ENCODE measurements at places on chromosomes 5 and 9.

- DNase-seq = no peak
Measured at GRCh38 chr9:132663117-132663516, 6.7 kb downstream of the DDX31 start.

GRCh38 chr9:135093911-135094584 lies 6.6 kb downstream of the OLFM1 start:
- no peak for DNase-seq

DNA sequence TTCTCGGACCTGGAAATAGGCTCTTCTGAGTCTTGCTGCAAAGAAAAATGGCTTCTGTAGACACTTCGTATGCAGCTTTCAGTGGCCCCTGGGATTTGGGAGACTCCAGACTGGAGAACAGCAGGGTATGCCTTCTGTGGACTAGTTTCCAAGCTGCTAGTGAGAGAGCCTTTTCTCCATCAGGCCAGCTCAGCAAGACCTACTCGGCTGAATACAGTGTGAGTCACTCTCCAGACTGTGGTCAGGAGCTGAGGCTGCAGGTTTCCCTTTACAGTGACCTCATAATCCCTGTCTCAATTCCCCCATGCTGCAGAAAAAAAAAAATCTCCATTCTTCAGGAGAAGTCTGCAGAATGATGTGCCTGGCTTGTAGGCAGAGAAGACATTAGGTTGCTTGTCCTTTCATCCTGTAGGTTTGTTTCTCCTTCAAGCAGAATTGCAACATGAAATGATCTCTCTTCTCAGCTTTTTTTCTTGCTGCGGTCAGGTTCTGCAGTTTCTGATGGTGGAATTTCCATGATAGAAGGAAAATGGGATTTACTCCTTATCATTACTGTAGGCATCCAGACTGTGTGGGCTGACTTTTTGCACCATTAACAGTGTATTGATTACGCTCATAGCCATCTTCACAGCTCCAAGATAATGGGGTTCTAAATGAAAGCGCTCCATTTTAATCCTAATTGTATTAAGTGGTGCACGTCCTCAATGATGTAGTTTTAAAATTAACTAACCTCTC lies 78.3 kb upstream of the TNFSF8 start:
- no peak for DNase-seq

GRCh38 chr5:144386315-144386714 lies 215.6 kb downstream of the KCTD16 start:
- DNase-seq = no peak

GRCh38 chr5:25851301-25851700 lies 1187.1 kb downstream of the CDH9 start:
- no peak for DNase-seq

- DNase-seq = no peak
Measured at GRCh38 chr5:176542596-176543427, 5.6 kb upstream of the RNF44 start.

DNA sequence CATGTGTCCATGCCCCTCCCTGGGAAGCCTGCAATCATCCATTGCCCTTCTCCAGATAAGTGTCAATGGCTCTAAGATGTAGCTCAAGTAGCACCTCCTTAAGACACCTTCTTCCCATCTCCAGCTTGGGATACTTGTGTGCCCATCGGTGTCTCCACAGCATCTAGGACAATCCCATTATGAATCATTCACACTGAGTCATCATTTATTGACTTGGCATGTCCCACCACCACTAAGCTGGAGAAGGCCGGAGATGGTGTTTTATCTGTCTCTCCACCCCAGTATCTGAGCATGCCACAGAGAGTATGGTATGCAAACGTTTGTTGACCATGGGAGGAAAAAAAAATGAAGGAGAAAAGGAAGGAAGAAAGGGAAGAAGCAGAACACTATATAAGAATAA lies 342.2 kb downstream of the TRIM32 start:
- no peak for DNase-seq

DNA sequence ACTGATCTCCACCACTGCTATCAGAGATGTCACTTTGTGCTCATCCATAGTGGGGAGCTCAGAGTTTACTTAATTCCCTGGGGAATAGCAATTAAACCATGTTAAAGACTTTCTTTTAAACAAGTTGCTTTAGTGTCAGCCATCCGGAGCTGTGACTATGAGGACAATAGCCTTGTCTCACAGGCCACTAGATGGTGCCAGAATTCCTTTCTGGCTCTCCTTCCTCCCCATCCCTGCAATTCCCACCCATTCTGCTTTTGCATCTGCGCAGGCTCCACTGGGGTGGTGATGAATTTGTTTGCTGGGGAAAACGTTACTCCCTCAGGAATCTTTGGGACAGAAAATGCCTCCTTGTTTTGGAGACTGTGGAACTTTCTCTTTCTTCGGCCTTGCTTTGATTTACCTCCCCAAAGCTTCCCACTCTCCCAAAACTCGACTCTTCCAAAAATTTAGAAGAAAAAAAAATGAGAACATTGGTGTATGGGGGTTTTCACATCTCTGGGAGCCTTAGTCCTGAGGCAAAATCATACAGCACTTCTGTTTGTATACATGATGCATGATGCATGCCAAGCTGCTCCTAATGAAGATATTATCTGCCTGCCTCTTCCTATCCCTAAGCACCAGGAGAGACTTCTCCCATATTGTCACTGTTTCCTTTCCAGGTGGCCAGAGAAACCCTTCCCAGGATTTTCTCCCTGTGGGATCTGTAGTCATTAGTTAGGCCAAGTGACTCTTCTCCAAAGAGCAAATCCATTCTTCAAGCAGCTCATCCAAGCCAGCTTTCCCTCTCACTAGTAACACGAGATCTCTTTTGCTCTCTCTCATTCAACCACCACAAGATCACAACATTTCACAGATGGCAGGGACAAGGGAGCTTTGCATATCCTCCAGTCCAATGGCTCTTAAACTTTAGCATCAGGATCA lies 466.1 kb downstream of the TLR4 start:
- peak; percentile 22 for DNase-seq

GRCh38 chr9:128155736-128156500 lies 4.1 kb upstream of the BBLN start:
- no peak for DNase-seq

- no peak for DNase-seq
Measured at GRCh38 chr9:129864991-129865647, 29.9 kb downstream of the USP20 start.

GRCh38 chr5:93359296-93359959 lies 221.6 kb downstream of the NR2F1-AS1 start:
- DNase-seq = no peak

- no peak for DNase-seq
Measured at GRCh38 chr9:23841304-23841703, 15.3 kb upstream of the ELAVL2 start.

GRCh38 chr5:168935183-168935582 lies 356.0 kb upstream of the PANK3 start:
- no peak for DNase-seq

DNA sequence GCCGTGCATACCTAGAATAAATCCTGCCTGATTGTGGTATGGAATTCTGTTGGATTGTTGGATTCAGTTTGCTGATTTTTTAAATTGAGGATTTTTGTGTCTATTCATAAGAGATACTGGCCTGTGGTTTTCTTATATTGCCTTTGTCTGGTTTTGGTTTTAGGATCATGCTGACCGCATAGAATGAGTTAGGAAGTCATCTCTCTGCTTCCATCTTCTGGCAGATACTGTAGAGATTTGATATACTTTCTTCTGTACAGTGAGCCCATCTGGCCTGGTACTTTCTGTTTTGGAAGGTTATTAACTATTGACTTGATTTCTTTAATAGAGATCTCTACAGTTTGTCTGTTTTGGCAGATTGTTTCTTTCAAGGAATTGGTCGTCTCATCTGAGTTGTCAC lies 14.7 kb downstream of the CEP72 start:
- DNase-seq = no peak

GRCh38 chr9:37995348-37995737 lies 73.7 kb downstream of the SHB start:
- DNase-seq = no peak

GRCh38 chr5:83096660-83097339 lies 19.5 kb downstream of the XRCC4 start:
- no peak for DNase-seq

DNA sequence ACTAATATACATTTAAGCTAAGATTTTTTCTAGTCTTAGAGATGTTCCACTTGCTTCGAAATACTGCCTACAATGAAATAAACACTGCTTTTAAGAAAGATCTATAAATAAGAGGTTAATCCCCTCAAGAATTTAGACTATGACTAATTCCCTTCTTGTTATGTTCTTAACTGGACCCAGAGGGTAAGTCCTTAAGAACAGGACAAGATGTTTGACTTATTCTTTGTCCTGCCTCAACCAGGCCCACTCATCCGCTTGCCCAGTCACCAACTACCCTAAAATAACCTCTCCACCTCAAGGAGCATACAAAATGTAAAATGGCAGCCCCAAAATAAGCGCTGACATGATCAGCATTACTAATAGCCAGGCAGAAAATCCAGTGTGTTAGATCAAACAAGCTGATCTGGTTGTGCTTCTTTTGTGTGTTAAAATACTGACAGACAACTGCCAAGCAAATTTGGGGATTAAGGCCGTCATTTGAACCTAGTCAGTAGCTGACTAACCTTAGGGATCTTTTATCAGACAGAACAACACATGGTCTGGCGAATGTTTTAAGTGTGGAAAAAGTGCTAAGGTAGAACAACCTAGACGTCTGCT lies 93.7 kb upstream of the SMC5 start:
- no peak for DNase-seq

- no peak for DNase-seq
Measured at GRCh38 chr5:43601454-43602260, 1.3 kb upstream of the NNT start.

- DNase-seq = no peak
Measured at GRCh38 chr9:15961217-15961616, 408.4 kb downstream of the CCDC171 start.

DNA sequence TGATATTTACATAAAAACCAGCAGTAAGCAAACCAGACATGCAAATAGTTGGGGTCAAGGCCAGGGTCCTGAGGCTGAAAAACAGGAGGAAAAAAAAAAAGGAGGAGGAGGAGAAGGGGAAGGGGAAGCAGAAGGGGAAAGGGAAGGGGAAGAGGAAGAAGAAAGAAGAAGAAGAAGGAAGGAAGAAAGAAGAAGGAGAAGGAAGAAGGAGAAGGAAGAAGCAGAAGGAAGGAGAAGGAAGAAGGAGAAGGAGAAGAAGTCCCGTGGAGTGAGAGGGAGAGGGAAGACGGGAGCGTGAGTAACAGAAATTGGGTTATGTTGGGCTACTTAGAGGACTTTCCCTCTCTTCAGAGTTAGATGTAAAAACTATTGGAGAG lies 24.6 kb upstream of the NSG2 start:
- no peak for DNase-seq

- DNase-seq = no peak
Measured at GRCh38 chr5:77155179-77155785, 55.2 kb upstream of the PDE8B start.

GRCh38 chr5:93721071-93721470 lies 20.3 kb downstream of the POU5F2 start:
- DNase-seq = no peak

DNA sequence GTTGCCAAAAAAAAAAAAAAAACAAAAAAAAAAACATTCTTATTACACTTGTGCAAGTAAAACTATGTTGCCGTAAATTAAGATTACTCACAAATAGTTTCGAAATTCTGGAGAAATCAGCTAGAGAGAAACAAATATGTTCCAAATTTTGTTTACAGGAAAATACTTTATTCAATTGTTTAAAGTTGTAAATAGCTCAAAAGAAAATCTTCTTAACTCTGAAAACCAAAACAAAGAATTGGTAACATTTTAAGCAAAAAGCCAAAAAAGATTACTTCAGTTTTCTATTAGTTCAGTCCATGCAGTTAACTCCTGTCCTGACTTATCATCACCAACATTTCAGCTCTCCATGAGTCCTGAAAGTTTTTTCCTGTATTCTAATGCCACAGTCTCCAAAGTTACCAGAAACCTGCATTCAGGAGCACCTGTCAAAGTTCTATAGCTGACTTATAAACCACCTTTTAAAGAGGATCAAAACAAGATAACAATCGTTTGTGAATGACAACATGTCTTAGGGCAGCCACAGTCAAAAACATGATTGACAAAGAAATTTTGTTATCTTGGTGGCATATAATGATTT lies 194.1 kb downstream of the RANBP17 start:
- no peak for DNase-seq

- DNase-seq = no peak
Measured at GRCh38 chr9:29212397-29213387, 1639.4 kb upstream of the C9orf72 start.

DNA sequence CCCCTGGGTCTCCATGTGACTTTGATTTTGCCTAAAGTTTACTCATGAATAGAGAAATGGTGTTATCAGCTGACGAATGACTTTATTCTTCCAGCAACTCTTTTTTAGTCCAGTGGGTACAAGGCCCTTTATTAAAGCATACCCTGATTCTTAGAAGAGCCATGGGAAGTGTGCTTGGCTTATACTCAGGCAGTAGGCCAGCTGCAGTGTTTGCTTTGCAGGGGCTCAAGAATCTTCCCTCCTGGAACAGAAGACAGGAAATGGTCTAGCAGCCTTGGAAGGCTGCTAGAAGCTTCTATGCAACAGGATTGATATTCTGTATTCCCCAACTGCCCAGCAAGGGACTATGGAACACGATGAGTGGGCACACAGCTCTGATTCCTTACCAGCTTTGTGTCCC lies 73.4 kb upstream of the PLPP6 start:
- DNase-seq = no peak

All from DMS 273 treated with DMSO at 0.1 percent for 48 hours (cell line).